Stimulated activated CD4-positive, alpha-beta T cell treated with anti-CD3 and anti-CD28 coated beads, TNF-alpha, amount 100 ng/mL, for 4 hours (primary cell): ENCODE measurements at places on chromosomes 1 and 21.

DNA sequence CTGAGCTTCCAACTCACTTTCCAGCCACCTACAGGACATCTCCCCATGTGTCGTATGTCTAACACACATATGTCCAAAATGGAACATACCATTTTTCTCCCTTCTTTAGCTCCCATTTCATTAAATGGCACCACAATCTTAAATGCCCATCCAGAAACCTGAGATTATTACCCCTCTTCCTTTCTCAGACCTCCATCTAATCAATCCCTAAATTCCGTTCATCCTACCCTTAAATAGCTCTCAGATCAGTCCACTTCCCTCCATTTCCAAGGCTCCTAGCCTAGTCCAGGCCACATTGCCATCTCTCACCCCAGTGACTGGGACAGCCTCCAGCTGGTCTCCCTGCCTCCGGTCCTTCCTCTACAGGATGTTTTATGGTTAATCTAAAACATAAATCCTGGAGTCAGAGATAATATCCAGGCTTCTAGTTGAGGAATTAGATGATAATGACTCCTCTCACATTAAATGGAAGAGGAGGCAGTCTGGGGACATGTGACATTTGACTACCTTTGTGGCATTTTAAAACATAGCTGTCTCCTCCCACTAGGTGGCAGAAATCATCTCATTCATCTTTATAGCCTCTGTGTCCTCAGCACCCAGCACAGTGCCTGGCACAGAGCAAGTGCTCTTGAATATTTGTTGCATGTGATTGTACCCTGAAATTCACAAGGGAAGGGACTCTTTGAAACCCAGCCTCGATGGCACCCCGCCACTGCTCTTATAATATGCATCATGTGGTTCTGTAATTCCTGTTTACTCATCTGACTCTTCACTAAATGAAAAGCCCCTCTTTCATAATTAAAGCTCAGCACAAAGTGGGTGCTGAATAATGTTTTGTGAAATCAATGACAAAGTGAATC lies 102.3 kb downstream of the TMEM53 start:
- DNase-seq, result no peak

GRCh38 chr1:169899519-169900217 lies 6.0 kb upstream of the SCYL3 start:
- DNase-seq, result no peak

- DNase-seq, result no peak
Measured at GRCh38 chr1:109116286-109116685, 2.4 kb downstream of the ELAPOR1 start.

DNA sequence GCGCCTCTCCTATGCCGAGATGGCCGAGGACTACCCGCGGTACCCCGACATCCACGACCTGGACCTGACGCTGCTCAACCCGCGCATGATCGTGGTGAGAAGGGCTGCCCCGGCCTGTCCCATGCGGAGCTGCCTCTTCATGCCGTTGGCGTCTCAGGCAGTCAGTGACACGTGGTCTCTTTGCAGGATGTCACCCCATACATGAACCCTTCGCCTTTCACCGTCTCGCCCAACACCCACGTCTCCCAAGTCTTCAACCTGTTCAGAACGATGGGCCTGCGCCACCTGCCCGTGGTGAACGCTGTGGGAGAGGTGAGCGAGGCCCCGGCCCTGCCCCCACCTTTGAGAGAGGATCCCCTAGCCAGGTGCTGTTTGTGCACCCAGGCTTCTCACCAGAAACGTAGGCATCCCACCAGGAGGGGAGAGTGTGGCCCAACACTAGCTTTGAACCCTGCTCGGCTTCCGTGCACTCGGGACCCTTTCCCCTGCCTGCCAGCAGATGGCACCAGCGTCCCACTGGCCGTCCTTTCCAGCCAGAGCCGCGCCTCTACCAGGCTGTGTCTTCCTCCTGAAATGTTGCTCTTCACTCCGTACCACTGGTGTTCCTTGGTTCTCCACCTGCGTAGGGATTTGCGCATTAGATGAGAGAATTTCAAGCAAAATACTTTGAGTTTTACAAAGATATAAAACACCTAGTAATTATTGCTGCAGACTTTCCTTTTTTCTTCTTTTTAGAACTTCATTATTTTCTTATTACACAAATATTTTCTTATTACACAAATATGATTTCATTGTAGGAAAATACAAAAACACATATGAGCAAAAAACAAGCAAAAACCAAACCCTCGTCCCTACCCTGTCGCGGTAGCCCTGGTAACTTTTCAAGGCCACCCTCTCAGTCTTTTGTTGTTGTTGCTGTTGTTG lies 9.0 kb downstream of the NPPA start:
- DNase-seq, result peak; percentile 56

GRCh38 chr1:245008761-245009160 lies 144.4 kb upstream of the HNRNPU start:
- no peak for DNase-seq

- no peak for DNase-seq
Measured at GRCh38 chr1:16038620-16038912, 5.0 kb upstream of the CLCNKB start.

GRCh38 chr1:223216074-223216473 lies 73.0 kb upstream of the TLR5 start:
- DNase-seq, result no peak

GRCh38 chr1:59878370-59878769 lies 48.2 kb downstream of the CYP2J2 start:
- DNase-seq, result no peak

DNA sequence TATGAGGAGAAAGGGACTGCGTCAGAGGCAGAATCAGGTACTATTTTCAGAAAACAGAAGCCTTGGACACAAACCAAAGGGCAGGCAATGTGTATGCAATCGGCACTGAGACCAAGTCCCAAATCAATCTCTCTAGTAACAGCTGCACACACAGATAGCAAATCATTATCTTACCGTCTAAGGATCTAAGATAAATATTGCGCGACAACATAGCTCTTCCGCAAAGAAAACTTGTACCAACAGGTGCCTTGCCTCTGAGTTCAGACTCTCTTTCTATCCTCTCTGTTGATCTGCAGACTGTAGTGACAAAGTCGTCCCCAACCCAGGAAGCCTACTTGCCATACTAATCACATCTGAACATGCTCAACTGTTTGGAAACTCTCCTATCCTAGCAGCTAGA lies 22.6 kb upstream of the SAMD13 start:
- no peak for DNase-seq

GRCh38 chr1:92495392-92496063 lies 8.8 kb upstream of the GFI1 start:
- no peak for DNase-seq

DNA sequence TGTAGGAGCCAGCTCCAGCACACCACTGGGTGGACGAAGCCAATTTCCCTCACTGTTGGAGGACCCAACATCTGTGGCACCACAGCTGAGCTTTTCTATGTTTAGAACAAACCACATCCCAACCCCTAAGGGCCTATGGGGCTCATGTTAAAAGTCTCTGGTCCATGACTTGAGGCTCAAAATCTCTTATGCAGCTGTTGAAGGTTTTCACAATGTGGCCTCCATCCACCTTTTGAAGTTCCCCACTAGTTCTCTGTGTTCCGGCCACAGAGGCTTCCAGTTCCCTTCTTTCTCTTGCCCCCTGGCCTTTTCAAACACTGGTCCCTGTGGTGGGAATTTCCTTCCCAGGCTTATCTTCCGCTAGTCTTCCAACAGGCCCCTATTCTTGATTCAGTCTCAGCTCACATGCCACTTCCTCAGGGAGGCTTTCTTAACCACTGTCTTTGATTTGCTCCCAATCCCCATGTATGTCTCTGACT lies 3.9 kb upstream of the IFNLR1 start:
- no peak for DNase-seq

DNA sequence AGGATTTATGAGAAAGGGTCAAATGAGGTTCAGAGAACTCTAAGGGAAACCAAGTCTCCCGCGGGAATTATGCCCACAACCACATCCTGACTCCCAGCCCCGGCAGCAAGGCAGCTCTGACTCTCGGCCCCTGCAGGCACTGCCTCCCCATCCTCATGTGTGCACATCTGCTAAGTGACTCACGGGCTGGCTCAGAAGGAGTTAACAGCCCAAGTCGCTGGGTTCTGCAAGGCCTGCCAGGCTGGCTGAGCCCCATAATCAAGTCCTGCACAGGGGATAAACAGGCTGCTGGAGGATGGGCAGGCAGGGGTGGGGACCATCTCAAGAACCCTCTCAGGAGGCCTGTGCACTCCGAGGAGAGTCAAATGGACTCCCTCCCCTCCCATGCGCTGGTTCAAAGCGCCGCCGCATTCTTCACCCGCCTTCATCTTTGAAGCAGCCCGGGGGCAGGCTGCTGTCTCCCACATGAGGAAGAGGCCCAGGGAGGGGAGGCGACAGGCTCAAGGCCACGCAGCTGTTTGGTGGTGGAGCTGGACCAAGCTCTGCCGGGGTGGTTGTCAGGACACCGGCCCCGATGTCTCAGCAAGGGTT lies 344.3 kb downstream of the MATN1 start:
- DNase-seq, result no peak

DNA sequence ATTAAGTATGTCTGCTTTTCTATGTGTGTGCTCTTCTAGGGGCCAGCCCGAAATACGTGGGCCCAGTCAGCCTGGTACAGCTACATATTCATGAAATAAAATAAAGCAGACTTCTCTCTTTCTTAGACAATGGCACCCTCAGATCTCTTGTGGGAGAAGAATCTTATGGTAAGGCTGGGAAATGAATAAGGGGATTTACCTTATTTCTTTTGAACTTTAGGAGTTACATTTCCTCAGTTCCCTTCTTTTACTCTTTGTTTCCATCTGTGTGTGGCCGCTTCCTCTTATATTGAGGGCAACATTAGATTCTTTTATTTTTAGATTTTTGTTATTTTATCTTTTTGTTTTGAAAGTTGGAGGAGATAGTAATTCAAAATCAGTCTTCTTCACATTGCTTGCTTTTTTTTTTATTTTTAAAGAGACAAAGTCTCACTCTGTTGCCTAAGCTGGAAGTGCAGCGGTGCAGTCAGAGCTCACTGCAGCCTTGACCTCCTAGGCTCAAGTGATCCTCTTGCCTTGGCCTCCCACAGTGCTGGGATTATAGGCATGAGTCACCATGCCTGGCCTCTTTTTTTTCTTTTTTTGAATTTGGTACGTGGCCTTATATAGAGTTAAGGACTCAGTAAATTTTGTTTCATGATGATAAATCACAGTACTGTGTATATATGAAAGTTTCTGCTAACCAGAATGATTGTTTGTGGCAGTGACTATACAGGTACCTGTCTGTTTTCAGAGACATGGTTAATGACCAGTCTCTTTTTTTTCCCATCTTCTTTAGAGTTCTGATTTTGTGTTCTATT lies 9.1 kb downstream of the LAMC1 start:
- no peak for DNase-seq

- no peak for DNase-seq
Measured at GRCh38 chr1:45117766-45118165, 88.6 kb downstream of the ZSWIM5 start.

GRCh38 chr1:166133857-166134256 lies 32.9 kb downstream of the FAM78B start:
- DNase-seq, result no peak

- no peak for DNase-seq
Measured at GRCh38 chr1:163068716-163069115, 445 bp upstream of the RGS4 start.
